ENCODE measurements at places on chromosomes 1 and 21.

DNA sequence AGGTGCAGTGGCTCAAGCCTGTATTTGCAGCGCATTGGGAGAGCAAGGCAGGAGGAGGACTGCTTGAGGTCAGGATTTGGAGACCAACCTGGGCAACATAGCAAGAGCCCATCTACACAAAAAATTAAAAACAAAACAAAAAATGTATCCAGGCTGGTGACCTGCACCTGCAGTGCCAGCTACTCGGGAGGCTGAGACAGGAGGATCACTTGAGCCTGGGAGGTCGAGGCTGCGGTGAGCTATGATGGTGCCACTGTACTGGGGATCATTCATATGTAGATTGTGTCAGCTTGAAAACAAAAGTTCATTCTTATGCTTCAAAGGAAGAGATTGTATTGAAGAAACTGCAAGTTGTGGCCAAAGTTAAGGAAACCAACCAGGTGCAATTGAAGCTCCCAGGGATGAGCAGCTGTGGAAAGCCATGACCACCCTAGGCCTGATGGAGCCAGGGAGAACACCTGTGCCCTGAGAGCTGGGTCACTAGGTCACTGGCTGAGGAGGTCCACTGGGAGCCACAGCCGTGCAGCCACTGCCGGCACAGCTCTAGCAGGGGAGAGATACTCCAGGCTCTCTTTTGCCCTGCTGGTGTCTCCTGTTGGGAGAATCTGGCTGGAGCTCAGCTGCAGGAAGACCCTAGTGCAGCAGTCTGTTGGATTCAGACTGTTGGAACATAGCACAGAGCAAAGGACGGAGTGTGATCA is 13.3 kb upstream of the BRWD1 start:
- no peak for DNase-seq

- DNase-seq: peak; percentile 57
These were observed 18.5 kb upstream of the GBP3 start for GRCh38 chr1:89041119-89041641.

DNA sequence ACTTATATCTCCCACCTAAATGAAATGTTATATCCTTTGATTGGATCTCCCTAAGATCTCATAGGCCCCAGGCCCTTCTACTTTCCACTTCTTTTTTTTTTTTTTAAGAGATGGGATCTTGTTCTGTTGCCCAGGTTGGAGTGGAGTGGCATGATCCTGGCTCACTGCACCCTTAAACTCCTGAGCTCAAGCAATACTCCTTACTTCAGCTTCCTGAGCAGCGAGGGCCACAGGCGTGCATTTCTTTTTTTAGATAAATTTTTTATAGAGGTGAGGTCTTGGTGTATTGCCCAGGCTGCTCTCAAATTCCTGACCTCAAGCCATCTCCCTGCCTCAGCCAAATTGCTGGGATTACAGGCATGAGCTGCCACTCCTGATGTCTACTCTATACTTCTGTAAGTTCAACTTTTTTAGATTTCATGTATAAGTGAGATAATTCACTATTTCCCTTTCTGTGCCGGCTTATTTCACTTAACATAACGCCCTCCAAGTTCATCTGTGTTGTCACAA is 987.5 kb upstream of the NCAM2 start:
- DNase-seq: no peak

GRCh38 chr1:117124661-117125060 is 3.1 kb upstream of the TRIM45 start:
- DNase-seq: no peak

DNA sequence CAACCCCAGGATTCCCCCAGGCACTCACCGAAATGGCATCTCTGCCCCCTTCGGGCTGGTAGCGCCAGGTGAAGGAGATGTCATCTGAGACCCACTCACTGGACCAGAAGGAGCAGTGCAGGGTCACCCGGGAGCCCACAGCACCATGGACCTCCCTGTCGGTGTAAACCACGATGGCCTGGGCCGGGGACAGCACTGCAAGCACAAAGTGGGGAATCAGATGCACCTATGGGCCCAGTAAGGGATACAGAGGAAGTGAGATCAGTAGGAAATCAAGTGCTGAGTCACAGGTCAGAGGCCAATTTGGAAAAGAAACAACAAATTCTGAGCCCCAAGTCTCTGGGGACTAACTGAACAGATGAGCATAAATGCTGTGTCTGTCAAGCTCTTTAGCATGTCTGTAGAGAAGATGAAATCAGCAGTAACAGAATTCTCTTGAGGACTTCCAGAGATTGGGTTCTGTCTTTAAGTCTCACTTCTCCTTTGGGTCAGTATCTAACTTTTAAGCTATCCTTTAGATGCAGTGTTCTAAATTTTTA is 2.5 kb downstream of the MPZ start:
- DNase-seq: no peak

GRCh38 chr1:194394676-194395075 is 1208.3 kb upstream of the B3GALT2 start:
- no peak for DNase-seq

DNA sequence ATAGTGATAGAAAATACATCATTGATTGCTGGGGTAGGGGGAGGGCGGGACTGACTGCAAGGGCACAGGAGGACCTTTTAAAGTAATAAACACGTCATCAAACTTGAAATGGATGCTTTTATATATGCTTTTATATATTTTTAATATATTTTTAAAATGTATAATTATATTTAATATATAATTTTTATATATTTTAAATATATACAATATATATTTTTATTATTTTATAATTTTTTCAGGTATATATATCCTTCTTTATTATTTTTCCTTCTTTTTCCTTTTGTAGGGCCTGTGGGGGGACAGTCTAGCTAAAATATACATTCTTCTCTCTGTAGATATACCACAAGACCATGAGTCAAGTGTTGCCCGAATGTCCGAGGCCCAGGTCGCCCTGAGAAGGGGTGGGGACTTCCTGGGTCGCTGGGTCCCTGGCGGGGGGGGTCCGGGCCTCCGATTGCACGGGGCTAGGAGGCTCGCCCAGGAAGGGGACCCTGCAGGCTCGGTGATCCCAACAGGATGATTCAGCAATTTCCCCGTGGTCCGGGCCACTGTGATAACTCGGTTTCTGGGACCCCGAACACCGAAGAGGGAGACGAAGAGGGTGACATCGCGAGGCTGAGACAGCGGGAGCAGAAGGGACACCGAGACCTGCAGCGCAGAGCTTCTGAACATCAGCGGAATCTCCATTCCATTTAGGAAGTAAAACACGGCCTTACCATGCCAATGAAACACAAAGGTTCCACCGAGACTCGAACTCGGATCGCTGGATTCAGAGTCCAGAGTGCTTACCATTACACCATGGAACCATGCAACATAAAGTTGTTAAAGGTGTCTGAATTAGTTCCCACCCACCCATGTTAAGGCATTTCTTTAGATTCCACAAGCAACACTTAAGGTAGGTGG is 112.5 kb upstream of the NBPF11 start:
- peak; percentile 71 for DNase-seq
